Stimulated activated CD8-positive, alpha-beta memory T cell treated with anti-CD3 and anti-CD28 coated beads, Interleukin-15, amount 100 ng/mL, for 1 hour (primary cell): ENCODE measurements at places on chromosomes 13 and 19.

DNA sequence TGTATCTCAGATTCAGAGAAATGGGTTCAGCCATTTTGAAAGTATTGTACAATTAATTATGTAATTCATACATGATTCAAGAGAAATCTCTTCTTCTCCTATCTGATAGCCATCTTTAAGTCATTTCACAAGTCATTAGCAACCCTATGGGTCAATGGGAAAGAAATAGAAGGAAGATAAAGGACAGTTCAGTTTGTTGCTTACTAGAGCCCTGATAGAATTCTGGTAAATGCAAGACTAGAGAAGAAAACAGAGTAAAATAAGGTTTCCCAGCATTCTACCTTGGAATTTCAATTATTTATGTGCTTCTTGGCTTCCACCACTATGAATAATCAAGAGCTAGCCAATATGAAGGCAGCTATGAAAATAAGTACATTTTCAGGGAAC lies 117.7 kb downstream of the LHFPL6 start:
- DNase-seq = no peak

DNA sequence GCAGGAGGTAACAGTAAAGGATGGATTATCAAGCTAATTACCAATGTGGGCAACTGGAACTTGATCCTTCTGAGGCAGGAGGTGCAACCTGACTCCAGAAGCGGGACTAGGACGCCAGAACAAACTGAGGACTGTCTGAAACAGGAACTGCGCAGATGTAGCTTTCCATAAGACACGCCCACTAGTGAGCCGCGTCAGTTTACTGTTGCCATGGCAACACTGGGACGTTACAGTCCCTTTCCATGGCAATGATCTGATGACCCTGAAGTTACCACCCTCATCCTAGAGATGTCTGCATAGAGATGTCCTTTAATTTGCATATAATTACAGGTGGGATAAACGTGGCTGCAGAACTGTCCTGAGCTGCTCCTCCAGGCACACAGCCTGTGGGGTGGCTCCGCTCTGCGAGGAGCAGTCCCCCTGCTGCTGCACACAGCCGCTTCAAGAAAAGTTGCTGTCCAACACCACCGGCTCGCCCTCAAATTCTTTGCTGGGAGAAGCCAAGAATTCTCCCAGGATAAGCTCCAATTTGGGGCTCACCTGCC lies 816.6 kb downstream of the UQCRFS1 start:
- DNase-seq = no peak

DNA sequence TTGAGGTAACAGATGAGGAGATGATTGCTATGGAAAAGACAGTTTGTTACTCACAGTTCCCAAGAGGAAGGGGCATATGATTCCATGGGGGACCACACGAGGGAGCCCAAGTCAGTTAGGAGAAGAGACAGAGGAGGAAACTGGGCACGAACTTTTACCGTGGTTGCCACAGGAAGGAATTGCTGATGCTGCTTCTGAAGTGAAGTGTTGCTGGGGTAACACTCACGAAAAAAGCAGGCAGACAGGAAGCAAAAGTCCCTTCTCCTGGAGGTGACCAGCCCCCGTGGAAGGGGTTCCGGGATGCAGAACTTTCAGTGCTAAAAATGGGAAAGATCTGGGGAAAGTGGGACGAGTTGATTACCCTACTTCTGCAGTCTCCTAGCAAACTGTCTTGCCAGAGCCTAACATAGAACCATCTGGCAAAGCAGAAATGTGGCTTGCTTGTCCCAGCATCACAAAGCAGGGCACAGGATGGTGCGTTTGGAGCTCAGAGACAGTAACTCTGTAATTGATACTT lies 35.4 kb upstream of the MAP3K10 start:
- DNase-seq = no peak

DNA sequence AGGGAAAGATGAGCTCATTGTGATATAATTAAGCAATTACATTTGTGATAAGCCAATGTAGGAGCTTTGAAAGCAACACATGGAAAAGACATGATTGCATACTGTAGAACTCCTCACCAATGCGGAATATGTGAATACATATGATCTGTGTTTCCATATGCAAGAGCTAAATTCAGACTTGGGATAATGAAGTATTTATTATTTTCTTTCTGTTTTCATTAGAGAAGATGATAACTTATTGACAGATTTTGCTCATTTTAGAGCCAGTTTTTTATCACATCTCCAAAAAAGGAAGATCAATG lies 14.2 kb downstream of the FAM124A start:
- no peak for DNase-seq

DNA sequence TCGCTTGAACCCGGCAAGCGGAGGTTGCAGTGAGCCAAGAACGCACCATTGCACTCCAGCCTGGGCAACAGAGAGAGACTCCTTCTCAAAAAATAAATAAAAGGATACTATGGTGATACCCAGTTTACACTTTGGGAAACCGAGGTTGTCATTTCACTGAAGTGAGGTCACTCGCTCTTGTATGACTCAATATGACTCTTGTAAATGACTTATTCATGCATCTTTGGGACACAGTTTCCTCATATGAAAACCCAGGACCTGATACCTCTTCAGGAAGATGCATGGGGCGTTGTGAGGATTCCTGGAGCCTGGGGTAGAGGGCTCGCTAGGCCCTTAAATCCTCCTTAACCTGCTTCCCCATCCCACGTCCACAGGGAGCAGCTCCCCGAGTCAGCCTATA lies 4.5 kb downstream of the PSMD8 start:
- no peak for DNase-seq

DNA sequence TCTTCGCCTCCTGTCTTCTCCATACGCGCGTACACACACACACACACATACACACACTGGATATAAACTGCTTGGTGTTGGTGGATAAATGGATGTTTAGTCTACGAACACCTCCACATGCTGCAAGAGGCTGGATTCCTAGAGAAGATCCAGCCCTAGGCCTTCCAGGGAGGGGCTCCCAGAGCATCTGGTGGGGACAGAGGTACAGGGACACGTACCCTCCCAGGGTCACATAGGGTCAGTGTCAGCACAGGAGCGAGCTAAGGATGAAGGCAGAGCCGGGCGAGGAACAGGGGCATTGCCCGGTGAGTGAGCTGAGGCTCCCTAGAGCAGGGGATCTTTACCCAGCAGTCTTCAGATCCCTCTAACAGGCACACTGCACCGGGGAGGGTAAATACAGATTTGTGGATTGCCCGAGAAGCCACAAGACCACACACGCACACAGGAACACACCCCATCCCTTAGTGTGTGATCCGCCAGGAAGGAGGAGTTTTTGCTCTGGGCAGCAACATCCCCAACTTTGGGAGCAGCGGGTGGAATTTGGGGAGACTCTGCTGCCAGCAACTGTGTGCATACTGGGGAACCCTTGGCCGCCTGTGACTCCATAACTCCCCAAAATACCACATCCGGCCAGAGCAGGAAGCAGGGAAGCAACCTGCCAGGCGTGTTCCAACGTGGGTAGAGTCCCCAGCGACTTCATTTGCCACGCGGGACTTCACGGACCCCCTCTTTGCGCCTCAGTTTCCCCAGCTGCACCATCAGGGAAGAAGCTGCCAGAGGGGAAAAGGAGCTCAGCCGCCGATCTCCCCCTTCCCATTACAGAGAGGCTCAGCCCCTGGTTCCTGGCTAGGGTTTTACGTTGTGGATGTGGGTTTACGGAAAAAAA lies 5.8 kb upstream of the TLE2 start:
- DNase-seq = no peak

DNA sequence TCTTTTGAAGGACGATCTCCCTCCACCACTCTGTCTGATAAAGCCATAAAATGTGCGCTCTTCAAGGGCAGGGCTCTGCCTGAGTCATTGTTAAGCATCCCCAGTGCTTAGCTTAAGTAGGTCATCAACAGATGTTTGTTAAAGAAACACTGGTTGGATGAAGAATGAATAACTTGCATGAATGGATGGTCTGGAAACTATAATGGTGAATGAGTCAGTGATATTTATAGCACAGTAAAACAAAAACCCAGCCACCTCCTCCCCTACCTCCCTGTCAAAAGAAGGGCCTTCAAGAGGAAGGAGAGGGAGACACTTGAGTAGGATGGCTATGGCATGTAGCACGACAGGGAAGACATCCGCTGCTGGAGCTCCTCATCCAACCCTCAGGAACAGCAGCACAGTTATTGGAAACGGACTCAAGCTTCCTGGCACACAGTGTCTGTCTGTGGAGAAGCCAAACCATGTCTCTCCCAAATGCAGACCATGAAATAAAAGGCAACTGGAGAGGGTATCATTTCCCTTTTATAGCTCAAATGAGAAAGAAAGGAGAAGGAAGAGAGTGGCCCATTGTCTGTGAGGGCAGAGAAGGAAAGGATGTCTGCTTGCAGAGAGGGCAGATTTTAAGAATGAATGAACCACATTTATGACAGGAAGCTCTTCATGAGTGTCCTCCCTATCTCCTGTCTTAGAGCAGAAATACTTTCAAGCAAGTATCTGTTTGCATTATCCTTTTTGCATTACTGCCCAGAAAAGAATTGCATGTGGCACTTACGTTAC lies 183.5 kb upstream of the UBL3 start:
- no peak for DNase-seq

GRCh38 chr19:45767881-45768654 lies 984 bp downstream of the SIX5 start:
- DNase-seq = no peak

DNA sequence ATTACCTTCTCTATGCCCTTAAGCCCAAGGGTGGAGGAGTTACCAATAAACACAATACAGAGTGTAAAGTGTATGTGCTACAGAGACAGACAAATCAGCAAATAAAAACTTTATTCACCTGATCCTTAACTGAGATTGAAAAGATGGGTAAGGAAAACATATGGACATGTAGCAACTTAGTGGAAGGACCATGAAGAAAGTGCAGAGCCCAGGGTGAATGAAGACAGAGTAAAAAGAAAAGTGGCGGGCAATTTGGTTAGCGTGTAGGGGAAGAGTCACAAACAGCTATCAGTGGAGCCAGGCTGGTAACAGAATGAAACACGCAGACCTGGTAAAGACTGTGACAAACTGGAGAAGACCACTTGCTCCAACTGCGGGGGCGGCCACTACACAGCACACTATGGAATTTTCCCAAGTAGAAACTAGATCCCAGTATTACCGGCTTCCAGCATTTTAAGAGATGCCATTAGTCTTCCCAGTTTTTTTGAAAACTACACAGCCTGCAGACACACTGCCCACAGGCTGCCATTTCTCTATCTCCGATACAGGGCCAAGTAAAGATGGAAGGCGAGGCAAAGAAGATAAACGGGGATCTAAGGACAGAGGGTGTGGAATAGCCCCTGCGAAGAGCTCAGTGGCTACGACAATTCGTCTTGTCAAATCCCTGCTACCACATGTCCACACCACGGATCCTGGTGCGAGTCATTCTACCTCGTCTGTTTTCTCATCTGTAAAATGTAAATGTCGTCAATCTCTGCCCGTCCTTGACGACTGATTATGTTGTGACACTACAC lies 1.2 kb downstream of the UQCRFS1 start:
- DNase-seq = no peak

GRCh38 chr13:60431108-60431700 lies 34.2 kb downstream of the TDRD3 start:
- DNase-seq = no peak

GRCh38 chr19:33358408-33358807 lies 15.1 kb upstream of the CEBPG start:
- DNase-seq = no peak

- no peak for DNase-seq
Measured at GRCh38 chr13:36905944-36906343, 14.1 kb downstream of the SMAD9 start.

GRCh38 chr13:21676611-21677021 lies 5.7 kb downstream of the FGF9 start:
- no peak for DNase-seq

DNA sequence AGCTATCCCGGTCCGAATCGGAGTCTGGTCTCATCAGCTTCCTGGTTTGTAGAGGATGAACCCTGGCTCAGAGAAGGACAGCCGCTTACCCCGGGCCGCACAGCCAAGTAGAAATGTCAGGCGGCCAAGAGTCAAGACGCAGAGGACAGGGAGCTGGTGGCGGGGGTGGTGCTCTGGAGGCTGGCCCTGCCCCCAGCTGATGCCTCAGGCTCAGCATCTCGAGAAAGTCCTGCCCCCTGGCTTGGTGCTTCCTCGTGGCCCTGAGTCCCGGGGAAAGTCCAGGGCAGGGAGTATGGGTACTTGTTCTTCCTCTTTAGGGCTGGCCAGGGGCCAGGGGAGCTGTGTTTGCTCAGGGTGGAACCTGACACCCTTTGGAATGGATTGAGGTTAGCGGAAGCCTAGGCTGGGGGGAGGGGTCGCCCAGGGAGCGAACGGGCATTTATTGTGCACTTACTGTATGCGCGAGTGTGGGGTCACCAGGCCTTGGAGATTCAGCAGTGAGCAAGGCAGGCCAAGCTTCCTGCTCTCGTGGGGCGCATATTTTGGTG lies 2.2 kb downstream of the TJP3 start:
- no peak for DNase-seq

DNA sequence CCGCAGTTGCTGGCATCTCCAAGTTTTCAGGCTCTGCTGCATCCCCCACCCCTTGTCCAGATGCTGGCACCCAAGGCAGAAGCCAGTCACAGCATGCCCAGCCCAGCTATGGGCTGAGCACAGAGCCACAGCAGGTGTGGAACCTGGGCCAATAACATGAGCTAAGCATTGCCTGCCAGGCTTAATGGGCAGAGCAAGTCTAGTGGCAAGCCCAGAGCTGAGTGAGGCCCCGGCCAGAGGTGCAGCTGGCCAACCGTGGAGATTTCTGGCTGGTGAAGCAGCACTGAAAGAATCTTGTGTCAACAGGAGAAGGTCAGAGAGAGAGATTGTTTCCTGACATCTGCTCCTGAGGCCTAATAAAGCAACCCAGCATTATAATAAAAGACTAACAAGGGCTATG lies 111.0 kb downstream of the B3GLCT start:
- no peak for DNase-seq

DNA sequence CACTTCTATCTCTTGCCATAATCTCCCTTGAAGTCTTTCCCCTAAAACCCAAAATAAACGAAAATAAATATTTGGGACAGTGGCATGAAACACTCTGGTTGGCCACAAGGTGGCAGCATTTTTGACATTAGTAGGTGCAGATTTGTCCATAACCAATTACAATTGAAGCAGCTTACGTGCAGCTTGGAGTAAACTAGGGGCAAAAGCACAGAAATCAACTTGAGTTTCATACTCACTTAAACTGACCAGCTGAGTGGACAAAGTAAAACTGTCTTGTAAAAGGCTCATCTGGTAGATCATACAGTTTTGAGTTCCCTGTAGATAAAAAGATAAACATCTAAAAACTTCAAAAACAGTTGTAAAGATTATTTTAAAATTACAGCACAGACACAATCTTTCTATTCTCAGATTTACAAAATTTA lies 18.8 kb downstream of the PDCD5 start:
- DNase-seq = peak; percentile 12

DNA sequence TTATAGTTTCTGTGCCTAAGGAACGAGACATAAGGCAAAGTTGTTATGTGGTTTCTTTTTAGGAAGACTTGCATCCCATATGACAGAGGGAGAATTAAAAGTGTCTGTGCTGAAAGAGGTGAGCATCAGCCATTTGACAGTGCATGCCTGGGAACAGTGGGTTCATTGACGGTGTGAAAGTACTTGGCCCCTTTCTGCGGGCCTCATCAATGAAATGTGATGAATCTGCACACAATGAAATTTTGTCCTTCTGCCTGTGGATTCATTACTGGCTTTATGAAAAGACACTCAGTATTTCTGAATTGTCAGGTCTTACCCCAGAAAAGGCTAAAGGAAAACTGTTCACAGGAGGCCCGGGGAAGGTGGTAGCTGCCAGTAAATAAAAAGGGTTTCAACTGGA lies 295.8 kb downstream of the FOXO1 start:
- DNase-seq = no peak
